ENCODE measurements at places on chromosomes 12 and 14. TPM values are rescaled to one million over a fixed set of nuclear protein-coding genes. Genes with fewer than 3 reads are reported as not detected.

DNA sequence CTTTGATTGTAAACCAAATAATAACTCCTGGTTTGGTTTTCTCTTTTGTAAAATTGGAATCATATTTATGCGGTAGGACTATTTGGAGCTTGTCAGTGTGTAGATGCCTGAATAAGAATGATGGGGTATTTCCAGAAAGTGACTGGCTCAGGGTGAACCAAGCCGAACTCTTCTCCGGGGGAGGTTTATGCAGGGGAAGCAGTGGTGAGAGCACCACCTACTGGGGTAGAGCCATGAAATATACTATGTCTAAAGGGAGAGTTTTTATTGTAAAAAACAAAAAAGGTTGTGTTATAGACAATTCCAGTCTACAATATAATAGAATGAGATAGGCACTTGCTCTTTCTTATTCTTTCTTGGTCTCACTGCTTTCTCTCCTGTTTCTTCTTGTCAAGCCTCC lies 222.9 kb upstream of the SLC16A7 start:
- DNase-seq: peak; percentile 21

SYNDIG1L gene
- total RNA-seq: not detected

DNA sequence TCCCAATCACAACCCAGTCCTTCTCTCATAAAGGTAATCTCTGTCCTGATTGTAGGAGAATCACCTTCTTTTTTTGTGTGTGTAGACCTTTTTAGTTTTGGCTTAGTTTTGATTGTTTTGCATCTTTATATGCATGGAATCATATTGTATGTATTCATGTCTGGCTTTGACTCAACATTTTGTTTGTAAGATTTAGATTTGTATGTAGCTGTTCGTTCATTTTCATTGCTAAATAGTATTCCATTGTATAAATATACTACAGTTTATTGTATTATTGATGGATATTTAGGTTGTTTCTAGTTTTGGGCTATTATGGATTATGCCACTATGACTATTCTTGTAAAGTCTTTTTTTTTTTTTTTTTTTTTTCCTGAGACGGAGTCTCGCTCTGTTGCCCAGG lies 10.5 kb downstream of the ERC1 start:
- DNase-seq: no peak

- no peak for DNase-seq
Measured at GRCh38 chr12:2643576-2644135, 151.1 kb upstream of the FKBP4 start.

- DNase-seq: no peak
Measured at GRCh38 chr12:76562130-76562529, 2.6 kb upstream of the OSBPL8 start.

CABP1 gene
- total RNA-seq: 0.83 TPM

DNA sequence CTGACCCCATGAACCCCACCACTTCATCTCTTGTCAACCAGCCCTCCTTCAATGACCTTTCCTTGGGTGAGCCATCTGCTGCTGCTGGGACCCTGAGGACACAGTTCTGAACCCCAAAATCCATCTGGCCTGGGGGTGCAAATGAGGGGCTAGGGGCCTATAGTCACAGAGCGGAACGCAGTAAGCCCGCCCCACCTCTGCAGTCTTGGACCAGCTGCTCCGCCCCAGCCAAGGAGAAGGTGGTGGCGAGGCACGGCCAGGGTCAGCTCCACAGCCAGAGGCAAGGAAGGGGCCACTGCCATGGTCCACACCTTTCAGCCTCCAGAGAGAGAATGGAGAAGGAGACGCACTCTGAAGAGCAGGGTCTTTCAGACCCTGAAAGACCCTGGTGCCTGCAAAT lies 5.1 kb downstream of the TMEM179 start:
- DNase-seq: no peak

DBX2 gene
- total RNA-seq: not detected

- no peak for DNase-seq
Measured at GRCh38 chr12:113075137-113075683, 18.7 kb downstream of the DTX1 start.
